Dermis microvascular lymphatic vessel endothelial cell (primary cell): ENCODE measurements at places on chromosomes 4 and X. TPM values are rescaled to one million over a fixed set of nuclear protein-coding genes. Genes with fewer than 3 reads are reported as not detected.

The LRP2BP gene
- 0.38 and 0.51 TPM in 2 replicates for total RNA-seq

The DIPK2B gene
- 57.9 and 86.7 TPM in 2 replicates for total RNA-seq

The IL2 gene
- total RNA-seq: not detected in 2 replicates

The PCDH18 gene
- 0.13 and 0.38 TPM in 2 replicates for total RNA-seq

The GJB1 gene
- not detected in 2 replicates for total RNA-seq

The SLC7A11 gene
- 6.4 and 17.3 TPM in 2 replicates for total RNA-seq

The PAGE1 gene
- total RNA-seq: not detected in 2 replicates

The VCX3B gene
- total RNA-seq: not detected in 2 replicates

DNA sequence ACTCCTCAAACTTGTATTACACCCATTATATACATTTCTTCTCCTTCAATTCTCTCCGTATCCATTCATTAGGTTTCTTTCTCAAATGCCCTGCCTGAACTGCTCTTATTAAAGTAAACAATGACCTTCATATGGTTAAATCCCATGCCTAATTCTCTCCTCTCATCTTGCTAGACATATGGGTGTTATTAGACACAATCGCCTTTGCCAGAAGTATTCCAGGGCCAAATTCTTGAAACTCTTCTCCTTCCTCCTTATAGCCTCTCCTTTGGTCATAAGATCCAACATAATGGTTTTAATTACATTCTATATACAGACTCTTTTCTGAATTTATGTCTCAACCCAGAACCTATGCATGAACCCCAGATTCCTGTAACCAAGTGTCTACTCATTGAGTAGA is 4.8 kb downstream of the ANXA10 start:
- no peak for DNase-seq

DNA sequence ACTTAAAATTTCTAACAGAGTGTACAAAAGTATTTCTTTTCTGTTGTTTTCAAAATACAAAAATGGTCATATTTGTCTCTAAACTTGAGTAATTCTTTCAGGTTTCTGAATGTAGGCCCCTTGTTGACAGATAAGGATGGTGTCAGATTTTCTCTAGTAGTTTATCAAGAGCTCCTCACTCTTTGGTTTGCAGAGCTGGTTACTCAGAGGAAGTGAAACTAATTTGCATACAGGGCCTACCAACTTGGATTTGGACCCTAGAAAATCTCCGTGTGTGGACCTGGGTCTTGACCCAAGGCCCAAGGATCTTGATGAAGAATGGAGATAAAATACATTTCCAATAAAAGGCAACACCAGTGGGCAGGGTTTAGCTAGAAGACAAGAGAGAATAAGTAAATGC is 433 bp upstream of the ADH6 start:
- DNase-seq: no peak

DNA sequence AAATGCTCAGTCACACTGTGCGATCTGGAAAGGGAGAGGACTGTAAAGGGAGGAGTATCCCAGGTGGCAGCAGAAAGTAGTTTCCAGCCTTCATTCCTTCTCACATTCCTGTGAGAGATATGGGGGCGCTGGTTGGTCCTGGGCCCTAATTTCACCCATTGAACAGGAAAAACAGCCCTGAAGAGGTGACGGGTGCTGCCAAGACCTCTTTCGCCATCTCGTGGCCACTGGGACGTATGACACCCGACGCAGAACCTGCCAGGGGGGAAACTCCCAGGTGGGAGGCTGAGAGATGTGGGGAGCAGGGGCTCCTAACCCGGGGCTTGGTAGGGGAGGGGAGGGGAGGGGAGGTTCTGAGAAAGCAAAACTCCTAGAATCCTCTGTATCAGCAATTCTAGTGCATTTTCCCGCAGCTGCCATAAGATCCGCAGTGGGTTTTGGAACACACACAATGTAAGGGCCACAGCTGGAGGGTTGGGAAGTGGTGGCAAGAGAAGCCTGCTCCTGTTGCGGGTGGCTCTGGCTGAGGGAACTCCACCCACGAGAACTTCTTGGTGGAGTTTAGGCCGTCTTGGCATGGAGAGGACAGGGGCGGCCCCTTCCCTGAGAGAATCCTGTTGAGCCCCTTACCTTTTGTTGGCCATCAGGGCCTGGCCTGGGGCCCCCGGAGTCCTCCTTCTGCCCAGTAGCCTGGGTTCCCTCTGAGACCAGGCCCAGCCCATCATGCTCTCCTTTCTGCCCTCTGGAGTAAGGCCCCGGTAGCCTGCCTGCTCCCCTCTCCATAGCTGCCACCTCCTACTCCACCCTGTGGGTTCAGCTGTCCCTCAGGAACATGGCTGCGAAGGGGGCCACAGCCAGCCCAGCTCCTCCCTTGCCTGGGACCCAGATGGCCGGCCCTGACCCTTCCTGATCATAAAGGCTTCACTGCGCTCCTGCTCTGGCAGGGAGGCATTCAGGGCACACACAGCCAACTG is 134.1 kb downstream of the OR13H1 start:
- DNase-seq: no peak

DNA sequence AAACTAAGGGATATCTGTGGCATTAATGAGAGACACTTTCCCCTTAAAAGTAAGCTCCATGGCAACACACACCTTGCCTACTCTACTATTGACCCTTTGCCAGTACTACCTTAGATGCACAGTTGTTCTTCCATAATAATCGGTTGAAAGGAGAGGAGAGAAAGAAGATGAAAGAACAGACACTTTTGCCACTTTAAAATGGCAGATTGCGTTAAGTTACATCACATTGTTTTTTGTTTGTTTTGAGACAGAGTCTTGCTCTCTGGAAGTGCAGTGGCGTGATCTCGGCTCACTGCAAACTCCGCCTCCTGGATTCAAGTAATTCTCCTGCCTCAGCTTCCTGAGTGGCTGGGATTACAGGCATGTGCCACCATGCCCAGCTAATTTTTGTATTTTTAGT is 239.8 kb downstream of the SCFD2 start:
- no peak for DNase-seq

DNA sequence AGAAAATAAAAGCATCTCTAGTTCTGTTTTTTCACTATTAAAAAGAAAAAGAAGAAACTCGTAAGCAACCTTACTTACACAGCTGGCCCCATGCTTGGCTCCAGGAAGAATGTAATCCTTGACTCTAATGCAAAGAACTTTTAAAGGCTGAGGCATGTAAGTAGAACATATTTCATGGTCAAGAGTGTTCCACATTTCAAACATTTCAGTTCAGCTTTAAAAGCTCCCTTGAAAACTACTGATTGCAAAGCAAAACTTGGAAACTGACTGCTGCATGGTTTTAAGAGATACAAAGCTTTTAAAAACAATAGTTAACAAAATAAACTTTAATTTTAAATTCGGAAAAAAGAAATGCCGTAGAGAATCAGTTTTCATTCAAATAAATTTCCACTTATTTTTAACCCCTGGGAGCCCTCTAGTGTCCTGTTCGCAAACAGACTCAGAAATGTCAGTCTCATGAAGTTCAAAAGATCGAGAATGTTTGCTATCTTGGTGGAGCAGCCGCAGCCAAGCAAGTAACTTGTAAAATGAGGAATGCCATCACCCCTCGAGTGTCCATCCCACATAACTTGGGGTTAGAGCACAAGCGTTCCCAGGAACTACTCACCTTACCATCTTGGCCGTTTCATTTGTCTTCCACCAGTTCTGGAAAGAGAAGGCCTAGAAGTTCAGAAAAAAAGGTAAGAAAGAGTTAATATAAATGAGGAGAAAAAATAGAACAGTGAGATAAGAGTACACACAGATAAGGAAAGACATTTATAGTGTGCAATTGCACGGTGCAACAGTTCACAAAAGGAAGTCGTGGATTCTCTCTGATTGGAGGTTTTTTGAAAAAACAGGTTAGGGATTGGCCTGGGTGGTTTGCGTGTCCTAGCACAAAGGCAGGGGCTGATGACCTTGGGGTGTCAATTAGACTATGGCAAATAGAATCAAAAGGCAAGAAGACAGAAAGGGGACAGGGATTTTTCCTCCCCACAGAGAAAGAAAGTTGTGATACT is at the start of gene GASK1B:
GASK1B (minus strand) TSS at position 765 of the 998 bp plus-strand sequence. CDS start 1,650 bp downstream, outside the sequence.
- DNase-seq: peak; percentile 60

DNA sequence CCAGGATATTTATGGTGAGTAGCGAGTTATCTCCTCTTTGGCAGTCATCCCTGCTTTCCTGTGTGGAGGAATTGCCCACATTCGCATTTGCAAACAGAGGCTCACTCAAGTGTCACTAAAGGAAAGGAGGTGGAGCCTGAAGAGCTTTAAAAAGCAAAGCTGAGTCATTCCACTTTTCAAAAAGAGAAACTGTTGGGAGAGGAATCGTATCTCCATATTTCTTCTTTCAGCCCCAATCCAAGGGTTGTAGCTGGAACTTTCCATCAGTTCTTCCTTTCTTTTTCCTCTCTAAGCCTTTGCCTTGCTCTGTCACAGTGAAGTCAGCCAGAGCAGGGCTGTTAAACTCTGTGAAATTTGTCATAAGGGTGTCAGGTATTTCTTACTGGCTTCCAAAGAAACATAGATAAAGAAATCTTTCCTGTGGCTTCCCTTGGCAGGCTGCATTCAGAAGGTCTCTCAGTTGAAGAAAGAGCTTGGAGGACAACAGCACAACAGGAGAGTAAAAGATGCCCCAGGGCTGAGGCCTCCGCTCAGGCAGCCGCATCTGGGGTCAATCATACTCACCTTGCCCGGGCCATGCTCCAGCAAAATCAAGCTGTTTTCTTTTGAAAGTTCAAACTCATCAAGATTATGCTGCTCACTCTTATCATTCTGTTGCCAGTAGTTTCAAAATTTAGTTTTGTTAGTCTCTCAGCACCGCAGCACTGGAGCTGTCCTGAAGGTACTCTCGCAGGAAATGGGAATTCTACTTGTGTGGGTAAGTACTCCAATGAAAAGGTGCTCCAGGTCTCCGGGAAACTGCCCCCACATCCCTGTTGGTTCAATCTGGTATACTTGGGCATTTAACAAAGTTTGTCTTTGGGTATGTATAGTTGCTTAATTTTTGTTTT is at the start of gene EGF:
EGF (plus strand) TSS at position 178 of the 890 bp plus-strand sequence; CDS start at position 631, 453 bp downstream.
- peak; percentile 1 for DNase-seq

DNA sequence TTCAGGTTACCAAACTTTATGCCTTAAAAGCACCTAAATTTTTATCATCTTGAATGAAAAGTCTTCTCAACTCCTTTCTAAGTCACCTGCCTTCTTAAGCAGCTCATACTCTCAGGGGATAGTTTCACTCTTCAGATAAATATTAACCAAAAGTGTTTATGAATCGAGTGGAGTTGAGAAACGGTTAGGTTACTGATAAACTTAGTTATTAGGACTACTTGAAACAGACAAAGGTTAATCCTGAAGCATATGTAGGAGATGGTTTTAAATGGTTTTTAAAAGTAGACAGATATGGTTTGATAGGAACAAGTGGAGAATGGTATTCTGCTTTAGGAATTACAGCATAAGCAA is 32.8 kb downstream of the CLDN22 start:
- DNase-seq: no peak

DNA sequence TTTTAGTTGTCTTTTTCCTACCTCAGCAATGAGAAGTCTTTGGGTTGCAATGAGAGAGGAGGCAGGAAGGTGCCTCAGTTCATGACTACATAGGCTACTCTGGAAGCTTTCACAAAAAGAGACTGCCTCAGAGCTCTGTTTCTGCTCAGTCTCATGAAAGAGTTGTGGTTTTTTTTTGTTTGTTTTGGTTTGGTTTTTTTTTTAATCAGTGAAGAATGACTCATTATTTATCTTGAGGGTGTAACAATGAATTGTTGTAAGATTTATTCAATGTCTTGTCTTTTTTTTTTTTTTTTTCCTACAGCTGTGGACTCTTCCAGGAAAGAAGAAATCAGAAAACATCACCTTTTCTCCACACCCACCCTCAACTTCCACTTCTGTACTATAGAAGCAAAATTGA is 67.5 kb upstream of the CXCL13 start:
- DNase-seq: peak; percentile 2

- DNase-seq: no peak
Observed at GRCh38 chr4:168509786-168510185, 12.9 kb downstream of the PALLD start.

DNA sequence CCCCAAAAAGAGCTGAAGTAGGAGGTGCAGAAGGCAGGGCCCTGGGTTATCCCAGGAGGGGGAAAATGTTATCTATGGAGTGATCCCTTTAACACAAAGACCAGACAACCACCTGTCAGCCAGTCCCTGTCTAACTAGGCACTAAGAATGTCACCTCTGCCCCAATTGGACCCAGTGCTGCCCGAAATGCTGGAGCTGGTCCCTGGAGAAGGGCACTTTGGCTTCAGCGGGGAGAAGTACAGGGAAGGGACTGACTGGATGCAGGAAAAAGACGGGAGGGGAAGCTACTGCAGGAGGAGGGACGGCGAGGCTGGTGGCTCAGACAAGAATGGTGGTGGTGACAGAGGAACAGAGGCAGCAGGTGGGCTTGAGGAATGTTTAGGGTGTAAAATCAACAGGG is 17.3 kb downstream of the PHKA2 start:
- DNase-seq: no peak

DNA sequence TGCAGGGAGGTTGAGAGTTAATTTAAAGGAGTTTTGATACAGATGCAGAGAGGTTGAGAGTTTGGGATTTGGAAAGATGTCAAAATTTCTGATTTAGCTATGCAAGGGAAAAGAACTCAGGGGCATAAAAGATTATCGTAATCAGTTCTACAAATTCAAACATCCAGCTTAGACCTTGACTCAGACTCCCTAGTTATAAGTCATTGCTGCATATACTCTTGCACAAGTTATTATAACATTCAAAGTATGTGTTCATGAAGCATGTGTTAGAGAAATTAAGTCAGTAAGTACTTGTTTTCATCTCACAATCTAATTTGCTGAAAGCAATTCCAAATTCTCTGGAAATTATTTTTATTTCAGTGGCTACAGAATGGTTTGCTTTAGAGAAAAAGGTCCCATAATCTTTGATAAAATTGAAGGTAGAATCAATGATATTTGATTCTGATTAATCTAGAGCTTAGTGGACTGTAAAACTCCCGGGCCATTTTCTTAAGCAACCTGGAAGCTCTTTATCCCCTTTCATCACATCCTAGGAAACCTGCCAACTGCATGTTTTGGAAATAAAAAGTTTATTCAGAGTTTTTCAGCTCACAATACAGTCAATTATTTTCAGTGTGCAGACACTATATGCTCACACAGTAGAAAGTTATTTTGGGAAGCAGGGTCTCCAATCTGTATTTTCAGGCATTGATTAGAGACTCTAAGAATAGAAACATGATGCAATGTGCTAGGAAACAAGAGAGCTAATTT is 132.9 kb upstream of the SPANXC start:
- DNase-seq: no peak

- DNase-seq: peak; percentile 50
Observed at GRCh38 chr4:7719354-7720174, 220.1 kb downstream of the AFAP1 start.

GRCh38 chr4:73450398-73451004 is 14.5 kb downstream of the AFP start:
- no peak for DNase-seq

- DNase-seq: no peak
Observed at GRCh38 chr4:150089732-150090131, 11.5 kb downstream of the DCLK2 start.
